Subcutaneous preadipocyte (primary cell): ENCODE measurements at places on chromosomes 6 and 20. TPM values are rescaled to one million over a fixed set of nuclear protein-coding genes. Genes with fewer than 3 reads are reported as not detected.

The MDN1 gene
- 36.4 and 51.4 TPM in 2 replicates for total RNA-seq

The PDYN gene
- total RNA-seq, result not detected in 2 replicates

The TREM2 gene
- not detected in 2 replicates for total RNA-seq

The KIF13A gene
- total RNA-seq, result 26.1 and 29.3 TPM in 2 replicates

The OLIG3 gene
- not detected in 2 replicates for total RNA-seq

The TDRD6 gene
- total RNA-seq, result under 0.01 and 0.20 TPM in 2 replicates

The TRIM31 gene
- not detected in 2 replicates for total RNA-seq

The EYS gene
- under 0.01 and 0.39 TPM in 2 replicates for total RNA-seq

The TEAD3 gene
- 9.2 and 12.1 TPM in 2 replicates for total RNA-seq

The TRIM38 gene
- 10.0 and 14.7 TPM in 2 replicates for total RNA-seq

The C6orf52 gene
- 0.59 and 1.1 TPM in 2 replicates for total RNA-seq

The KHDC1L gene
- total RNA-seq, result not detected in 2 replicates

The SLC32A1 gene
- total RNA-seq, result not detected in 2 replicates

The YIPF3 gene
- total RNA-seq, result 62.8 and 68.0 TPM in 2 replicates

The OR2B6 gene
- total RNA-seq, result not detected in 2 replicates

The PIGU gene
- total RNA-seq, result 14.5 and 16.2 TPM in 2 replicates

The IL20RA gene
- total RNA-seq, result 0.20 and 0.37 TPM in 2 replicates

The VGLL2 gene
- not detected in 2 replicates for total RNA-seq

The SEC23B gene
- total RNA-seq, result 48.5 and 66.7 TPM in 2 replicates

The AKAP12 gene
- 133 and 254 TPM in 2 replicates for total RNA-seq

The GNMT gene
- total RNA-seq, result not detected in 2 replicates

The TPBG gene
- total RNA-seq, result 44.5 and 90.7 TPM in 2 replicates

The RFX6 gene
- total RNA-seq, result not detected in 2 replicates

The SLPI gene
- total RNA-seq, result not detected in 2 replicates

The MAK gene
- total RNA-seq, result not detected in 2 replicates

The HDGFL1 gene
- total RNA-seq, result not detected in 2 replicates

The BICRAL gene
- total RNA-seq, result 5.9 and 6.5 TPM in 2 replicates

The TAGAP gene
- not detected in 2 replicates for total RNA-seq

The HSPA1L gene
- 0.37 and 0.39 TPM in 2 replicates for total RNA-seq

The UNC93A gene
- not detected in 2 replicates for total RNA-seq

The CCDC28A gene
- 7.8 and 8.5 TPM in 2 replicates for total RNA-seq

The MAP7 gene
- 0.37 and 0.39 TPM in 2 replicates for total RNA-seq

The DEFB112 gene
- not detected in 2 replicates for total RNA-seq

The KIF16B gene
- 7.7 and 9.2 TPM in 2 replicates for total RNA-seq

The RHAG gene
- total RNA-seq, result not detected in 2 replicates

The PCNA gene
- total RNA-seq, result 177 and 181 TPM in 2 replicates

The FAM162B gene
- 0.73 and 3.7 TPM in 2 replicates for total RNA-seq

The MOG gene
- not detected in 2 replicates for total RNA-seq

The ZC3H12D gene
- under 0.01 and 0.37 TPM in 2 replicates for total RNA-seq

The LTA gene
- total RNA-seq, result not detected in 2 replicates

The RNF8 gene
- total RNA-seq, result 19.5 and 20.3 TPM in 2 replicates

The LY6G6C gene
- total RNA-seq, result not detected in 2 replicates

The RIMS4 gene
- total RNA-seq, result not detected in 2 replicates
